NCI-H2081 treated with DMSO at 0.1 percent for 48 hours (cell line): ENCODE measurements at places on chromosomes 3 and 15.

GRCh38 chr15:69298354-69298696, 387 bp upstream of the PAQR5 start:
- DNase-seq: no peak

DNA sequence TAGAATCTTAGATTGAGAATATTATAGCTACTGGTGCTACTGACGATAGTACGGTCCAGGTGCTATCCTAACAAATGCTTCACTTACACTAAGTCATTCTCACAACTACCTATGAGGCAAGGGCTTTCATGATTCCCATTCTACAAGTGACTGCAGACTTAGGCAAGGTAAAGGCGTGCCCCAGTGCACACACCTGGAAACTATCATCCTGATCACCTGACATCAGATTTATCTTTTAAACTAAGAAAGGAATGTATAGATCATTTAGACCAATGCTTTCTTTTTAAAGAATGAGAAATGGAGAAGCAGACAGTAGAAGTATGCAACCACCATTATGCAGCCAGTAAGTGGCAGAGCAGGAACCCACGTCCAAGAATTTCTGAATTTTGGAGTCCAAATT, 59.2 kb upstream of the LRRN1 start:
- DNase-seq: no peak

GRCh38 chr3:149894205-149894604, 76.5 kb downstream of the PFN2 start:
- no peak for DNase-seq

DNA sequence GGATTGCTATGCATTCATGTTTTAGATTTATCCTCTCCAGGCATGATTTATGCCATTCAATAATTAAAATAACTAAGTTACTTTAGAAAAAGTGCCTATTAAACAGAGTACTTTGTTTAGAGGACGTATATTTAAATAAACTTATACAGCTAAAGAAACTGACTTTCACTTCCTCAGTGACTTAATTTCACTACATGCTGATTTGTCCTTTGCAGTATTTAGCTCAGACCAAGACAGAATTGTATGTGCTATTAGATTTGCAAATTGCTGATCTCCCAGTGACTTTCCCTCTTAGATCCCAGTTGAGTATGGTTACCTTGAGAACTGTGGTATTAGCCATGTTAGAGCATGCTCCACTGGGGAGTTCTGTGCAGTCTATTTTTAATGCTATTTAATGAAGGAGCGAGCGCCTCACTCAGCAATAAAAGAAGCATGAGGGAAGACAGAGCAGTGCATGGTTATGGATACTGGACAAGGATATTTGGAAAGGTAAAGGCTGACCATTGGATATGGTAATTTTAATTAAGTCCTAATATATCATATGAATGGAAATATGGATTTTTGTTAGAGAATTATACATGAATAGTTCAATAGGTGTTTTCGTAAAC, 2.7 kb downstream of the ARPP21 start:
- DNase-seq: no peak

DNA sequence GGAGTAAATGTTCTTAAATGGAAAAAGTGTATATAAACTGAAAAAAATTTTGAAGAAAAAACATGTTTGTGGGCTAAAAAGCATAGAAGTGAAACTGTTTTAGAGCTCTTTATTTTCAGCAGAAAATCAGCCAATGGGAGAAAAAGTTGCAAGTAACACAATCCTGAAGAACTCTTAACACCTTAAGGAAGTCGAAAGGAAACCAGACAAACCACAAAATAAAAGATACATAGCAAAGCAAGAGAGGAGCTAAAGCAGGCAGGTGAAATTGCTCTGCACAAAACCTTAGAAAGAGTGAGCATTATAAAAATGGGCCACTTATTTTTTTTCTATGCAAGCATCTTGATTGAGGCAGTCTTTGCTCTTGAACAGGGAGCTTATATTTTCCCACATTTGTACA, 300.5 kb downstream of the RAP2B start:
- no peak for DNase-seq
